Mesenteric fat pad (tissue), 1 donor: ENCODE measurements at places on chromosomes 16 and 17. TPM values are rescaled to one million over a fixed set of nuclear protein-coding genes. Genes with fewer than 3 reads are reported as not detected.

The ZG16B gene
- total RNA-seq, result not detected

The DRC3 gene
- 0.32 TPM for total RNA-seq

The PMFBP1 gene
- total RNA-seq, result 0.39 TPM

The ABCC12 gene
- total RNA-seq, result not detected

The ANKRD40CL gene
- total RNA-seq, result not detected

The CCDC47 gene
- total RNA-seq, result 110 TPM

DNA sequence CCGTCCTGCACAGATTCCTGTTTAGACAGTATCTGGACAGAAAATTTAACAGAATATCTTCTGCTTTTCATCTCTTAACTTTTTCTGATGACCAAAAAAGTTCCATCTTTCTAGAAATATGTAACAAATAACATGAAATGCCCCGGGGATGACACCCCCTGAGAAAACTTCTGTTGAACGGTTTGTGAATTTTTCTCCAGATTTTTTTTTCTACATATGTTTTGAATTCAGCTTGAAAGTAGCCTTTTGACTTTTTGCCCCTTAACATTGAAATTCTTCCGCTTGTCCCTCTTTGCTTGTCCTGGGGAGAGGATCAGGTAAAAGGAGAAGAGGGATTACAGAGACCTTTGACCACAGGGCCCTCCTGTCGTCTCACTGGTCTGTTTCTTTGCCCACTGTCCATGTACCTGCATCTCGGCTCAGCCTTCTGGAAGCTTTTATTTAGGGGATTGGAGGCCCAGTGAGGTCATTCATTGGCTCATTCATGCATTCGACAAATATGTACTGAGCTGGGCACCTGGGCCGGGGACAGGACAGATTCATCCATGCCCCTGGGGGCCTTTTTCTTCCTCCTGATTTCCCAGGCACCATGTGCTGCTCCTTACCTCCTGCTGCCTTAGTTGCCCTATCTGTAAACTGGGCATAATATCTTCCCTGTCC is 19.6 kb upstream of the CPNE2 start:
- no peak for DNase-seq

- DNase-seq, result no peak
Measured at GRCh38 chr16:58418601-58419000, 26.3 kb downstream of the GINS3 start.

- DNase-seq, result no peak
Measured at GRCh38 chr17:74552037-74552436, 6.1 kb upstream of the CD300C start.

DNA sequence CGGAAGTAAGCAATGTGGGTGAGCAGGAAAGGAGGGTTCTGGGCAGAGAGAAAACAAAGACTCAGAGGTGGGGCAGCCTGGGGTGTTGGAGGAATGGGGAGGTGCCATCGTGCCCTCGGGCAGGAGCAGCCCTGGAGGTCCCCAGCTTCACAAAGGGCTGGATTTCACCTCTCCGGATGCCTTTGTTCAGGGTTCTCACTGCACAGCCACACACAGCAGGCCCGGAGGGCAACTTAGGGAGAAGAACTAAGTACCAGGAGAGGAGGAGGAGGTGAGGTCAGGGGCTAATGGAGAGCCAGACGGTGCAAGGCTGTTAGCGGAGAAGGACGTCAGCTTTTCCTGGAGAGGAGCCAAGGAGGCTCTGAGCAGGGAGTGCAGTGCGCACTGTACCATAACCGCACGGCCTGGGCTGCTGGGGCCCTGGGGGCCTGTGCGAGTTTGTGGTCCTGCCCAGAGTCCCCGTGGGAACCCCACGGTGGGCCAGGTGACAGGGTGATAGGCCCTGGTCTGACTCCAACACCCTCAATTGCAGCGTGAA is 9.3 kb downstream of the ARRB2 start:
- no peak for DNase-seq

GRCh38 chr17:78184351-78184750 is 2.5 kb downstream of the TK1 start:
- no peak for DNase-seq

DNA sequence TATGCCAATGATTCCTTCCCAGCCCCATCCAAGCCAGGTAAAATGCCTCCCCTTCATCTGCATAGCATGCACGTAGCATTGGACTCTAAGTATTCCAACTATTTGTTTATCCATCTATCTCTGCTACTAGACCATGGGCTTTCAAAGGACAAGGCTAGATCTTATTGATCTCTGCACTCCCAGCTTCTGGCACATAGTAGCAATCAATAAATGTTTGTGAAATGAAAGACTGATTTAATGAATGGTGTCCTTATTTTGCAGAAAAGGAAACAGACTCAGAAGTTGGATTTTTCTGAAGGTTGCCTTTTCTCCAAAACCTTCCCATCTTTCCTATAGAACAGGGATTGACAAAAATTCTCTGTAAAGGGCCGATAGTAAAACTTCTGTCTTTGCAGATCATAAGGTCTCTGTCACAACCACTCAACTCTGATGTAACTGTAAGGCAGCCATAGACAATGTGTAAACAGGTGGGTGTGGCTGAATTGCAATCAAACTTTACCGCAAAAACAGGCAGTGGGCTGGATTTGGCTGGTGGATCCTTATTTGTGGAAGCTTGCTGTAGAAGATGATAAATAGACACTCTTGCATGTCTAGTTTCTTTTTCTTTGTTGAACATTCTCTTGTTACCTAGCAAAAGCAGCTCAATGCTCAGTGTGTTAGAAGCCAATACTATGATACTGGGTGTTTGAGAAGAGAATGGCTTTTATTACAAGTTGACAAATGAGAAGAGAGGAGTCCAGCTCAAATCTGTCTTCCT is 7.6 kb upstream of the CMTR2 start:
- no peak for DNase-seq

- DNase-seq, result peak; percentile 35
Measured at GRCh38 chr16:15915555-15916081, 27.2 kb upstream of the CEP20 start.

GRCh38 chr17:55402374-55402773 is 19.3 kb downstream of the MMD start:
- DNase-seq, result no peak

- DNase-seq, result no peak
Measured at GRCh38 chr17:49959183-49959935, 9.6 kb upstream of the DLX4 start.

DNA sequence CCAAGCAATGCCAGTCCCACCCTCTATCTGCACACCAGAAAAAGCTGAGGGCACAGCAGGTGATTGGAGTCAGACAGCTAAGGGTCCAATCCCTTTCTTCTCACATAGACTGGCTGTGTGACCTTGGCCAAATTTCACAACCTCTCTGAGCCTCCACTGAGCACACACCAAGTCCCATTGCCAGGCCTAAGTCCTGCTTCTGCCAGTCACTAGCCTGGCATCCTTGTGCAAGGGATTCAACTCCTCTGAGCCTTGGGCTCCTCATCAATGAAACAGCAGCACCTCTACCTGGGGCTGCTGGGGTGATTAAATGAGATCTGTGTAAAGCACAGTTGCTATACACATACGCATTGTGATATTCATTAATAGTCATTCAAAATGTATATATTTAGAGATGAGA is 15.5 kb upstream of the TLCD3B start:
- DNase-seq, result no peak

DNA sequence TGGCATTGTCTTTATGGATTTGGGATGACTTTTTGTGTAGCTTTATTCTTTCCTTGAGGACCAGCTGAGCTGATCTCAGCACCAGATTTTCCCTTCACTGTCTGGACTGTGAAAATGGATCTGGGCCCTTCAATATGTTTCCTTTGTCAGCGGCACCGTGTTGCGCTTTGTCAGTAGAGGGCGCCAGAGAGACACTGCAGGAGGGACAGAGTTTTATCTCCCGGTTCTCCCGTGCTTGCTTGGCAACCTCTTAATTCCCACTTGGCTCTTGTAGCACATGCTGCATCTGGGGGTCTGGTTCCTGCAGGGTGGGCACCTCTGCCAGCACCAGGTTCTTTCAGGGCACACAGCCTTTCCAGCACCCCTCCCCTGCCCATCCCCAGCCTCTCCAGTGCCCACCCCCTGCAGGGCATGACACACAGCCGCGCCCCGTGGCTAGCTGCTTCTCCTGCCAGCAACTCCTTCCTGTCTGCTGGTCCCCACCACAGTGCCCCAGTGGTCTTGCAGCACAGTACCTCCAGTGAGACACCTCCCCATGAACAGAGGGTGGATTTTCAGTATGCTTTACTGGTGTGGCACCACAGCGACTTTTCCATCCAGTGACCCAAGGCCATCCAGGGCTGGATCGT is 19.6 kb downstream of the OR1D5 start:
- no peak for DNase-seq
